NCI-H1105 treated with DMSO at 0.1 percent for 48 hours (cell line): ENCODE measurements at places on chromosomes 2 and 18.

- no peak for DNase-seq
Measured at GRCh38 chr2:121944072-121944831, 188.8 kb downstream of the TSN start.

- no peak for DNase-seq
Measured at GRCh38 chr2:128617029-128617590, 298.4 kb upstream of the HS6ST1 start.

DNA sequence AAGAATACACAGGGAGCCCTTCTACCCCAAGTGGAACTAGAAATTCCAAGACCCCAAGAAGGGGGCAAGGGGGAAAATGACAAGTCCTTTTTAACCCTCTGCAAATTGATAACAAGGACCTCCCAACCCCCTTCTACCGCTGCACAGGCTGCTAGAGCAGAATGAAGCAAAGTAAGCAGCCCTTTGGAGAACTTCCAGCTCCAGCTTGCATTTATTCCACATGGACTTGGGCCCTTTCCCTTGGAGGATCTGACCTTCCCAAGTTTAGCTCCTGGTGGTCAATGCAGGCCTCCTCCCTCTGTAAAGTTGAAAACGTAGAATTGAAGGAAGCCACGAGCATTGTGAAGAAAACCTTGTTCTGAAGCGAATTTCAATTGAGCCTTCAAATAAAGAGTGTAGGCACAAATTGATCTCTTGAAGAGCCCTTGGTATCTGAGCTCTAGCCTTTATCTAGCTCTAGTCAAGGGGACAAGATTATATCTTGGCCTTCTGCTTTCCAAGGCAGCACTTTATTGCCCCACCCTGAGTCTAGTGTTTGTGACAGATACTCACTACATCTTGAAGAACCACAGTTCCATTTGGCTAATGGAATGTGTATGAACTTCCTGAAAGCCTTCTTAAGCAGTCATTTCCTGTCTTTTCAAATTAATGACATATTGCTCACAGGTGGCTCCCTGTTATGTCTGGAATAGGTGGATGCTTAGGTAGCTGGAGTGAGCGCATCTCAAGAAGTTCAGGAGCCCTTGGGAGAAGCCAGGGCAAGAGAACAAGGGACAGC is 37.2 kb downstream of the SLC14A2 start:
- DNase-seq = no peak

DNA sequence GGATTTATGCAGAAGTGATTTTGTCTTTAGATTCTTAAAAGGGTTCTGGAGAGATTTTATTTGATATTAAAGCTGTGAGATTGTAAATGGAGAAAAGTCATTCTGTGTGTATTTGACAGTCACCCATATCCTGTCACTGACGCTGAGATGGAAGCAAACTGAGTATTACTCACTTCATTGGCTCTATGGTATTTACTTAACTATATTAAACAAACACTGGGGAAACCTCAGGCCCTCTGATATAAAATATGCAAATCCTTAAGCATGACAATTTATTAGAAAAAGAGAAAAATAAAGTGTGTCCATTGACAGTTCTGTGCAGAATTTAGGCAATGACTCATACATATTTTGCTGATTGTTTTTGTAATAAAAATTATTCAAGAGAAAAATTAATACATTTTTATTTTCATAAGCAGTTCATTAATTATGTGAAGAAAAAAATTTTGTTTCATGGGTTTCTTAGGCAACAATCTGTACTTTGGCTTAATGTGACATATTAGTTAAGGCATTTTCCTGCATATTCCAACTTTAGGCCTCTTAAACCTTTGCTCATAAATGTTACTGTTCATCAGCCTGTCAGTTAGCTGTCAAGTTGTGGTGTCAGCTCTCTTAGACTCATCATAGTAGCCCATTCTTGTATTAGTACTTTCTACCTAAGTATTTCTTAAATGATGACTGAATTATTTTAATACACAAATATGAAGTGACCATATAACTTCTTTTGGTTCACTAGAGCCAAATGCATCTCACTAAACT is 99.9 kb downstream of the PARD3B start:
- DNase-seq = no peak

DNA sequence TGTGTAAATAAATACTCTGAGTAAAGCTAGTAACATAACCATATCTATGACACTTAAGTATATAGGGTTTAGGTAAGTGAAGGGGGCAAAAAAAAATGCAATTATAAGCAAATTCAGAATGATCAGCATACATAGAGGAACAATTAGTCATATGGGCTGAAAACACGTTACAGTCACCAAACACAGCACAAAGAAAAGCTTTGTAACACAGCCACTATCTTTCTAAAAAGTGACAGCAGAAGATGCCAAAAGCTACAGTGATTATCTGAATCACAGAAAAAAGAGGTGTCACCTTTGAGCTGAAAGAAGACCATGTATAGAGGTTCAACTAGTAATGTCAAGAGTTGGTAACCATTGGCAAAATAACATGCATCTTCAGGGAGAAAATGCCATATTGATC is 115.5 kb downstream of the ERBB4 start:
- no peak for DNase-seq
